ENCODE measurements at places on chromosomes 13 and 19.
A peak's percentile ranks its signal among the peaks of the same experiment; 100 is the strongest.

GRCh38 chr13:77386046-77386445 lies 59.2 kb upstream of the MYCBP2 start:
- H3K4me1 ChIP-seq, result peaks cover 20% of the 10 kb centered on the region
- H3K27ac ChIP-seq, result no peak overlapping the region
- no peaks in the 10 kb centered on the region for H3K36me3 ChIP-seq
- H3K27me3 ChIP-seq, result no peaks in the 10 kb centered on the region

DNA sequence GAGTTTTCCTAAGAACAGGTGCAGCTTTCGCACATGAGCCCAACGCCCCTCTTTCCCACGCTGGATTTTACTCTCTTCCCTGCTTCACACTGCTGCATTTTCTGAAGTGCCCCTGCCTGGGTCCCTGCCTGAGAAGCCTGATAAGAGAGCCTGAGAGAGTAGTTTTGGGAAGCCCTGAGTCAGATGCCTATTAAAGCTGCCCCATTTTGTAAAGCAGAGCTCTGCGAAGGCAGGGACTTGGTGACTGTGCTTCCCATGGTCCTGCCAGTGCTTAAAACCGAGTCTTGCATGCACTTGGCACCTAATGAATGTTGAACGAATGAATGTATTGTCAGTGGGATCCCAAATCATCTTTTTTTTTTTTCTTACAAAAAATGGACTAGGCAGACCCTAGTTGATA lies 18.2 kb downstream of the FGF9 start:
- H3K36me3 ChIP-seq, result no peaks in the 10 kb centered on the region
- peaks cover 15% of the 10 kb centered on the region for H3K4me1 ChIP-seq
- no peak overlapping the region for H3K27ac ChIP-seq
- no peak for DNase-seq

- H3K27ac ChIP-seq, result peak overlapping the region; percentile 26
- H3K27me3 ChIP-seq, result no peaks in the 10 kb centered on the region
- H3K4me1 ChIP-seq, result peaks cover 46% of the 10 kb centered on the region
- H3K4me3 ChIP-seq, result no peak overlapping the region
- H3K36me3 ChIP-seq, result peaks cover 25% of the 10 kb centered on the region
Observed at GRCh38 chr13:73722120-73722519, 412.1 kb downstream of the KLF12 start.

- peak overlapping the region; percentile 85 for H3K4me3 ChIP-seq
- H3K36me3 ChIP-seq, result peaks cover 35% of the 10 kb centered on the region
- no peaks in the 10 kb centered on the region for H3K27me3 ChIP-seq
- H3K4me1 ChIP-seq, result peaks cover 51% of the 10 kb centered on the region
- H3K27ac ChIP-seq, result peak overlapping the region; percentile 95
Observed at GRCh38 chr19:13843104-13843921, 33.6 kb upstream of the NANOS3 start.

GRCh38 chr19:13806728-13807127 lies 11.5 kb downstream of the ZSWIM4 start:
- H3K4me3 ChIP-seq, result no peak overlapping the region
- no peak overlapping the region for H3K27ac ChIP-seq
- H3K4me1 ChIP-seq, result no peaks in the 10 kb centered on the region
- peaks cover 9% of the 10 kb centered on the region for H3K36me3 ChIP-seq
- no peak for DNase-seq
- H3K27me3 ChIP-seq, result no peaks in the 10 kb centered on the region

DNA sequence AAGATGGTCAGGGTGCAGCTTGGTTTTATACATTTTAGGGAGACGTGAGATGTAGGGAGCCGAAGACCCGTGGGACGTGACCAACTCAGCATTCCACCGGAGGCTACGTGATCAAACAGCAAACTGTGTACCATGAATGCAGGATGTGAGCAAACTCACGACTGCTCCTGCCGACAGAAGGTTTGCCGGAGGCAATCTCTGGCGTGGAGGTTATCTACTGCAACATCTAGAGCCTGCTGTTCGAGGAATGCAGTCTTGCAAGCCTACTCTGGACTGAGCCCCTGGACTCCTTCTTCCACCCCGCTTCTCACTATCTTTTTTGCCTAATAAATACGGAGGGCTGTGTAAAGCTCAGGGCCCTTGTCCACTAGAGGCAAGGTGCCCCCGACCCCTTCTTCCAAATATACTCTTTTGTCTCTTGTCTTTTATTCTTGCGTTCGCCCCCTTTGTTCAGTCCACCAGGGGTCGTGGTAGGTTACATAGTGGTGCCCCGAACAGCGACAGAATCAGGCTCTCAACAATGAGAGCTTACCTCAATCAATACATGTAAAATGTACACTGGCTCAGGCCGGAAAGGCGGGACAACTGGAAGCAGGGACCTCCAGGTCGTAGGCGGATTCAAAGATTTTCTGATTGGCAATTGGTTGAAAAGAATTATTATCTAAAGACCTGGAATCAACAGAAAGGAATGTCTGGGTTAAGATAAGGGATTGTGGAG lies 8.9 kb upstream of the OR1I1 start:
- no peak for DNase-seq
- peaks cover 2% of the 10 kb centered on the region for H3K27me3 ChIP-seq
- H3K36me3 ChIP-seq, result no peaks in the 10 kb centered on the region
- no peaks in the 10 kb centered on the region for H3K4me1 ChIP-seq

GRCh38 chr19:10338940-10339339 lies 484 bp downstream of the ICAM3 start:
- H3K27me3 ChIP-seq, result no peaks in the 10 kb centered on the region
- H3K4me1 ChIP-seq, result peaks cover 39% of the 10 kb centered on the region
- H3K27ac ChIP-seq, result peak overlapping the region; percentile 95
- peaks cover 41% of the 10 kb centered on the region for H3K36me3 ChIP-seq
- DNase-seq, result no peak

- H3K27ac ChIP-seq, result no peak overlapping the region
- no peak overlapping the region for H3K4me3 ChIP-seq
- peaks cover 7% of the 10 kb centered on the region for H3K4me1 ChIP-seq
- no peaks in the 10 kb centered on the region for H3K27me3 ChIP-seq
Observed at GRCh38 chr13:98439126-98439828, 137.6 kb downstream of the STK24 start.

GRCh38 chr19:41398050-41398418 lies 416 bp downstream of the BCKDHA start:
- no peak for DNase-seq
- H3K4me3 ChIP-seq, result peak overlapping the region; percentile 99
- peaks cover 44% of the 10 kb centered on the region for H3K4me1 ChIP-seq
- H3K27ac ChIP-seq, result peak overlapping the region; percentile 100

GRCh38 chr19:17184371-17184841 lies 30.8 kb upstream of the USE1 start:
- peaks cover 20% of the 10 kb centered on the region for H3K4me1 ChIP-seq
- peak overlapping the region; percentile 77 for H3K4me3 ChIP-seq
- peak overlapping the region; percentile 96 for H3K27ac ChIP-seq
- H3K27me3 ChIP-seq, result no peaks in the 10 kb centered on the region

- H3K4me3 ChIP-seq, result no peak overlapping the region
- H3K4me1 ChIP-seq, result no peaks in the 10 kb centered on the region
- H3K27ac ChIP-seq, result no peak overlapping the region
Observed at GRCh38 chr13:63044589-63045313, 1629.1 kb upstream of the PCDH20 start.

DNA sequence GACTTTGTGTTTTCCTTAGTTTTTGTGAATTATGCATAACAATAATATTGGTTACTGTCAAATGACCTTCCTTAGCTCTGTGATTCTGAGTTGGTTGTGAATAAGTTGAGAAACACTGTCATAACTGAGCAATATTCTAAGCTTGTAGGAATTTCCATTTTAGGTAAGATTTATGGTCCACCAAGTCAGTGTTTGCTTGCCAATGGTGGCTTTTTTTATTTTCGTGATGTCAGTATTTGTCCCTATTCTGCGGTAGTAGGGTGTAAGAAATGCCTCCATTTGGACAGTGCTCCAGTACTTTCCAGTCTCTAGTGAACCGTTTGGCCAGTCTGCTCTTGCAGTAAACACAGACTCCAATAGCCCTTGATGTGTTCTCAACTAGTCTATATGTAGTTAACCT lies 94.7 kb downstream of the FRY start:
- DNase-seq, result no peak
- no peak overlapping the region for H3K27ac ChIP-seq
- H3K4me3 ChIP-seq, result no peak overlapping the region

DNA sequence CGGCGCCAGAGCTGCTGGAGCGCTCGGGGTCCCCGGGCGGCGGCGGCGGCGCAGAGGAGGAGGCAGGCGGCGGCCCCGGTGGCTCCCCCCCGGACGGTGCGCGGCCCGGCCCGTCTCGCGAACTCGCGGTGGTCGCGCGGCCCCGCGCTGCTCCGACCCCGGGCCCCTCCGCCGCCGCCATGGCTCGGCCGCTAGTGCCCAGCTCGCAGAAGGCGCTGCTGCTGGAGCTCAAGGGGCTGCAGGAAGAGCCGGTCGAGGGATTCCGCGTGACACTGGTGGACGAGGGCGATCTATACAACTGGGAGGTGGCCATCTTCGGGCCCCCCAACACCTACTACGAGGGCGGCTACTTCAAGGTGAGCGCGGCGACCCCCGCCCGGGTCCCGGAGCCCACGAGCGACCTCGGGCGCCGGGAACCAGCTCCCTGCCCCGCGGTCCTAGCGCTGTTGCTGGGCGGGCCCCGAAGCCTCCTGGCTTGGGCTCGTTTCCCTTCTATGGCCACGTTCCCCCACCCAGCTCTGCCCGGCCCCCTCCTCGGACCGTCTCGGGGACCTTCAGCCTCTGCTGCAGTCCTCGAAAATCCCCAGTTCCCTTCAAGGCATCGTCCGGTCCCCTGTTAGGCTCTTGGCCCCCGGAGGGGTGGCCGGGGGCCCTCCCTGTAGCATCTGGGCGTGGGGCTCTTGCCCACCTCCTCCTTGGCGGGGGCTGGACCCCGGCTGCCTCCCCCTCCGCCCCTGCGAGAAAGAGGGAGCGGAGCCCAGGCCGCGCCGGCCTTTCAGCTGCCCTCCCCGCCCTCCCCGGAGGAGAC lies at the start of gene CDC34:
CDC34 (plus strand) TSS at position 8 of the 808 bp plus-strand sequence; CDS start at position 180, 172 bp downstream.
- peaks cover 14% of the 10 kb centered on the region for H3K36me3 ChIP-seq
- DNase-seq, result no peak
- peaks cover 29% of the 10 kb centered on the region for H3K4me1 ChIP-seq
- no peaks in the 10 kb centered on the region for H3K27me3 ChIP-seq
- H3K4me3 ChIP-seq, result peak within 1 kb of the TSS; percentile 87
- H3K27ac ChIP-seq, result peak within 1 kb of the TSS; percentile 93

- no peaks in the 10 kb centered on the region for H3K27me3 ChIP-seq
- H3K4me3 ChIP-seq, result no peak overlapping the region
- H3K4me1 ChIP-seq, result peaks cover 69% of the 10 kb centered on the region
- H3K27ac ChIP-seq, result peak overlapping the region; percentile 88
- H3K36me3 ChIP-seq, result peaks cover 42% of the 10 kb centered on the region
Observed at GRCh38 chr13:114099918-114100445, 32.4 kb downstream of the RASA3 start.

GRCh38 chr13:22198001-22198400 lies 527.1 kb downstream of the FGF9 start:
- H3K4me3 ChIP-seq, result no peak overlapping the region
- H3K27me3 ChIP-seq, result no peaks in the 10 kb centered on the region
- no peak overlapping the region for H3K27ac ChIP-seq
- no peak for DNase-seq
- H3K36me3 ChIP-seq, result no peaks in the 10 kb centered on the region

Data from activated T-cell treated with anti-CD3 and anti-CD28 coated beads, Interleukin-2, amount 50 U/mL, for 24 hours (primary cell).